Cardiac ventricle fibroblast (primary cell): ENCODE measurements at places on chromosomes 16 and 17. TPM values are rescaled to one million over a fixed set of nuclear protein-coding genes. Genes with fewer than 3 reads are reported as not detected.

Gene GINS2
- 0.31 and 0.64 TPM in 2 replicates for total RNA-seq

Gene CFAP20
- 36.5 and 47.1 TPM in 2 replicates for total RNA-seq

Gene MMP15
- 3.5 and 4.0 TPM in 2 replicates for total RNA-seq

Gene NPIPB6
- 0.06 TPM in 1 of 2 replicates, not detected in the other for total RNA-seq

Gene DRC7
- total RNA-seq: 0.34 TPM in 1 of 2 replicates, not detected in the other

Gene RNF222
- total RNA-seq: not detected in 2 replicates

Gene TMEM235
- total RNA-seq: not detected in 2 replicates

Gene CDRT15
- not detected in 2 replicates for total RNA-seq

Gene CSH1
- total RNA-seq: not detected in 2 replicates

Gene PRSS8
- not detected in 2 replicates for total RNA-seq

Gene KCNH6
- total RNA-seq: not detected in 2 replicates

Gene CDH13
- 71.3 and 75.6 TPM in 2 replicates for total RNA-seq

Gene IL21R
- total RNA-seq: 0.05 and 0.25 TPM in 2 replicates

Gene HOXB4
- total RNA-seq: 0.10 TPM in 1 of 2 replicates, not detected in the other

Gene NPIPB9
- 1.0 TPM in 1 of 2 replicates, not detected in the other for total RNA-seq
